ENCODE measurements at places on chromosomes 4 and X. TPM values are rescaled to one million over a fixed set of nuclear protein-coding genes. Genes with fewer than 3 reads are reported as not detected.
A peak's percentile ranks its signal among the peaks of the same experiment; 100 is the strongest.

DNA sequence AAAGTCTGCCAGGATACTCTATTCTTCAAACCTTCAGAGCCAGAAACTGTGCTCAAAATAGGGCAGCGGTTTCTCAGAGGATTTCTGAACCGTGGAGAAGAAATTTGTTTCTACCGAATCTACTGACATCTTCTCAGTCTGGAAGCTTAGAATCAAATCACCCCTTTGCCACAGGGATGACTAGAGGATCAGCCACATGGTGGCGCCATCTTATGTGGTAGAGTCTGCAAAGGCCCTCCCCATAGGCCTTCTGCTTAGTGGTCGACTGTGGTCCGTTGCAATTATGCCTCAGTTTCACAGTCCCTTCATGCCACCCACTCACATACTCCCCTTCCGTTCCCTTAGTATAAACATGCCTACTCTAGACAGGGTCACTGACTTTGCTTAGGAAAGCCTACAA lies 680.7 kb upstream of the SPANXN1 start:
- DNase-seq = no peak

DNA sequence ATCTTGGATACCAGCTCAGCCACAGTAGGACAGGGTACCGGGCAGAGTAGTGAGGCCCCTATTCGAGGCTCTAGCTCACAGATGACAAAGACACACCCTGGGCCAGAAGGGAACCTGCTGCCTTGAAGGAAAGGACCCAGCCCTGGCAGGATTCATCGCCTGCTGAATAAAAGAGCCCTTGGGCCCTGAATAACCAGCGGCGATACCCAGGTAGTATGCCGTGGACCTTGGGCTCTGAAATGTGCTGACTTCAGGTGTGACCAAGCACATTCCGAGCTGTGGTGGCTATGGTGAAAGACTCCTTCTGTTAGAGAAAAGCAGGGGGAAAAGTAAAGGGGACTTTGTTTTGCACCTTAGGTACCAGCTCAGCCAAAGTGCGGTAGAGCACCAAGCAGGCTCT lies 14.6 kb downstream of the MED14 start:
- DNase-seq = no peak

GRCh38 chrX:129784371-129784770 lies 4.6 kb downstream of the SASH3 start:
- DNase-seq = no peak

- no peak for DNase-seq
Measured at GRCh38 chr4:4504783-4505182, 37.1 kb downstream of the STX18 start.

GRCh38 chr4:2948895-2949781 lies 14.1 kb downstream of the NOP14 start:
- DNase-seq = no peak

GRCh38 chrX:11533199-11533651 lies 132.5 kb downstream of the ARHGAP6 start:
- DNase-seq = peak; percentile 32

DNA sequence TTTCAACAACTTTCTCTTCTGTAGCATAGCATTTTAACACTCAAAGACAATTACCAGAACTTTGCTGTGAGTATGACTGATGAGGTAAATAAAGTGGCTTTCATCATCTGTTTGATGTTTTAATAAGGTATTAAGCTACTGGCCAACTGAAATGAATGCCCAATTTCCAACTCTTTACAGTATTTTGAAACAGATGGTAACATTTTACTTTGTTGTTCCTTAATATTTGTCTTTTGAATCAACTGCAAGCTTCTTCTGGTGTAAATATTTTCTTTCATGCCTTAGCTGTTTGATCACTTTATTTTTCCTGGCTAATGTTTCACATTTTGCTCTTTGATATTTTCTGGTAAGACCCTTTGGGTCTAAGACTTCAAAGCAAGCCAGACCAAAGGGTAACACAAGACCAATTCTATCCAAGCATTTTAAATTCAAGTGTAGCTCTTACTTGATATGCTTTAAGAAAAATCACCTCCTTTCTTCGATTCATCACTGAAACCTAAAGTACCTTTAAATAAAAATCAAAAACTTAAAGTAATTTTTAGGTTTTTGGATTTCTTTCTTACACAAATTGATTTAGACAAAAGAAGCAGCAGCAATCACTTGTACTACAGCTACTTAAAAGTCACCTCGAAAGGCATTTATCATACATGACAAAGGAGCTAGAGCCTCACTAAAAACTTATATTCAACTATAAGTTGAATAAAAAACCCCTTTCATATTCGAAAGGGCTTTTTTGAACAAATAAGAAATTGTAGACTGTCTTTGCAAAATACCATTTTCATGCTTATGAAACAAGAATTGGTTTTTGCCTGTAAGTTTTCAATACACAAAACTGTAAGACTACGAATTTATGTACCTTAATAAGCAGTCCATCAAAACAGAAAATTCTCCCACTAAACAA lies 57.6 kb downstream of the TBCK start:
- DNase-seq = no peak

The CT83 gene
- not detected for total RNA-seq

DNA sequence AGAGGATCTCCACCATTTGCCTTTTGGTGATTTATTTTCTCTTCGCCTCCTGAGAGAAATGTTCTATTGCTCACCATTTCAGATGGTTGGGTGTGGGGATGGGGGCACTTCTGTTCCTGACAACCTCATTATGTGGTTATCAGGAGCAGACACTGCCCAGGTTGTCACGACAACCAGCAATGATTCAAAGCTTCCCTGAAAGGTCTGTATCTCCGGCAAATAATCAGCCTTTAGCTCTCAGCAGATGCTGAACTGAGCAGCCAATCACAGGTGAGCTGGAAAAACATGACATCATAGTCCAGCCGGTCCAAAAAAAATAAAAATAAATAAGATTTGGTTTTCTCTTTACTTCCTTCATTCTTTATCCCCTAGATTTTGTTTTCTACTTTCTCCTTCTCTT lies 5.5 kb upstream of the PAK3 start:
- DNase-seq = no peak

GRCh38 chrX:24877854-24878650 lies 137.7 kb downstream of the ARX start:
- DNase-seq = no peak

DNA sequence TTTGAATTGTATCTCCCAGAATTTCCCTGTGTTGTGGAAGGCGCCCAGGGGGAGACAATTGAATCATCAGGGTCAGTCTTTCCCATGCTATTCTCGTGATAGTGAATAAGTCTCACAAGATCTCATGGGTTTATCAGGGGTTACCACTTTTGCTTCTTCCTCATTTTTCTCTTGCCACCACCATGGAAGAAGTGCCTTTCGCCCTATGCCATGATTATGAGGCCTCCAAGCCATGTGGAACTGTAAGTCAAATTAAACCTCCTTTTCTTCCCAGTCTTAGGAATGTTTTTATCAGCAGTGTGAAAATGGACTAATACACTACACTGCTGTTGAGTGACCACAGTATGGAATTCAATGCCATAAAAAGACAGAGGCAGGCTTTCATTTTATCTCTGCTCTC lies 12.2 kb downstream of the CENPC start:
- no peak for DNase-seq

DNA sequence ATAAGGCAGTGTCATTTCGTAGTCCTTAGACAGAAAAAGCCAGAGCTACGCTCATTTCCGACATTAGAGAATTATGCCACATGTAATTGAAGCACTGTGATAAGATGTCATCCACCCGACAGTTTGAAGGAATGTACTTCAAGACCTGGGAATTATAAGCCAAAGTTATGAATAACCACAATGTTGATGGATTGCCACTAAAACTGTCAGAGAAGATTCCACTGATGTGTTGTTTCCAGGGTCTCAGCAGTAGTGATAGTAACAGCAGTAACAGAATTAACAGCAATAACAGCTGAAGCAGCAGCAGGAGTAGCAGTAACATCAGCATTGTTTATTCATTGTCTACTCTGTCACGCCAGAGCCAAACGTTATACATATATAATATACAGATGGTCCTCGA lies 24.7 kb downstream of the RAB33A start:
- no peak for DNase-seq

DNA sequence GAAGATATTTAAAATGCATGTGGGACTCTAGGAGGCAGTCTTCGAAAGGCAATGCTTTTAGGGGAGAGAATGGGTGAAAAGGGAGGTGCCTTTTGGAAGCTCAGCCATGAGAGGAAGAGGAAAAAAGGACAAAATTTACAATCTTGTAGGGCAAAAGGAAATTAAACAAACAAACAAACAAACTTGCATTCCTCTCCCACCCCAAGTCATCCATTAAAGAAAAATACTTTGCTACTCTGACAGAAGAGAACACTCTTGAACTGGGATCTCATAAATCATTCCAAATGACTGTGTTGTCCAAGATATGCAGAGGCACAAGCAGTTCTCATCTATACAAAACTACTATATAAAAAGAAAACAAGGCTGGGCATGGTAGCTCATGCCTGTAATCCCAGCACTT lies 46.7 kb downstream of the HELQ start:
- DNase-seq = no peak

DNA sequence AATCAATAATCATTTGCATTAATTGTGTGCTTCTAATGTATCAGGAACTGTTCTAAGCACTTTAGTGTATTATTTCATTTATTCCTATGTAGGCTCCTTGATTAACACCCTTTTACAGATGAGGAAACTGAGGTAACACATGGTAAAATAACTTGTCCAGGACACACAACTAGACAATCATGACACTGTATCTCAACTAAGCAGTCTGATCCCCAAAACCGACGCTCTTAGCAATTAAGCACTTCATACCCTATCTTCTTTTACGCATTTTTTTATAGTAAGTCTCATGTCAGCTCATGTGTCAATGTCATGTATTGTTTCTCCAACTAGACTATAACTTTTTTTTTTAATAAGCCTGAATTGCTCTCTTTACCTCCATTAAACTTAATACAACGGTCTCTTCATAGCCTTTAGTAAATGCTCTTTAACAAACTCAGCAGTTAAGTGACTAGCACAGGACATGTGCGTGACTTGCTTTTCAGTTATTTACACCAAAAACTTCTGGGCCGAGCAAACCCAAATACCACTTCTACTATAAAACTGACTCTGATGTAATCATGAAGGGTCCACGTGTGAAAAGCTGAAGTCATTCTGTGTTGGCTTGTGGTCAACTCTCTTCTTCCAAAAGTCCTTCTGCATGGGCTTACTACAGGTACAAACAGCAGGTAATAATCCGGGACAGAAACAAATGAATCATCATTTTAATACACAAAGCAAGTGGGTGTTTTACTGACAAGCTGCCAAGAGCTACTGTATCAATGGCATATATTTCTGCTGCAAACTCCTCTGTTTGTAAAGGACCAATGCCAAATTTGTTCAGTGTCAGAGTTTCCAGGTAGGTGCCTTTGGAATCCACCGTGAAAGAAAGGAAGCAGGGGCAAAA lies 7.9 kb upstream of the AMBN start:
- no peak for DNase-seq

- no peak for DNase-seq
Measured at GRCh38 chrX:150696331-150696730, 3.1 kb downstream of the MTMR1 start.

- DNase-seq = no peak
Measured at GRCh38 chr4:112290341-112290740, 4.6 kb upstream of the TIFA start.

The GAGE13 gene
- not detected for total RNA-seq
